Heart right ventricle (tissue), 16 donors: ENCODE measurements at places on chromosomes 3 and 15.

DNA sequence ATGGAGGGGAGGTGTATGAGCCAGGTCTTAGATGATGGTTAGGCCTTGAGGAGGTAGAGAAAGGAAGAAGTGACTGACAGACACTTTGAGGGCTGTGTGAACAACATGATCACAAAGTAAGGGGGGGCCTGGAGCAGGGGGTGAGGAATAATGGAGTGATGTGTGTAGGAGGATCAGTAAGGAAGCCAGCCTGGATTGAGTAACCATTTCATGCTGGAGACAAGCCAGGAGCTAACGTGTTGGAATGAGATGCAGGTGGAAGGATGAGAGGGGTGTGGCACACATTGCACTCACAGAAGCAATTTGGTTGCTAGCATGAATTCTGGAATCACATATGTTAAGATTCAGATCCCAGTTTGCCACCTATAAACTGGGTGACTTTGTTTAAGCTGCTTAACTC is 65.5 kb downstream of the BBX start:
- DNase-seq = no peak

DNA sequence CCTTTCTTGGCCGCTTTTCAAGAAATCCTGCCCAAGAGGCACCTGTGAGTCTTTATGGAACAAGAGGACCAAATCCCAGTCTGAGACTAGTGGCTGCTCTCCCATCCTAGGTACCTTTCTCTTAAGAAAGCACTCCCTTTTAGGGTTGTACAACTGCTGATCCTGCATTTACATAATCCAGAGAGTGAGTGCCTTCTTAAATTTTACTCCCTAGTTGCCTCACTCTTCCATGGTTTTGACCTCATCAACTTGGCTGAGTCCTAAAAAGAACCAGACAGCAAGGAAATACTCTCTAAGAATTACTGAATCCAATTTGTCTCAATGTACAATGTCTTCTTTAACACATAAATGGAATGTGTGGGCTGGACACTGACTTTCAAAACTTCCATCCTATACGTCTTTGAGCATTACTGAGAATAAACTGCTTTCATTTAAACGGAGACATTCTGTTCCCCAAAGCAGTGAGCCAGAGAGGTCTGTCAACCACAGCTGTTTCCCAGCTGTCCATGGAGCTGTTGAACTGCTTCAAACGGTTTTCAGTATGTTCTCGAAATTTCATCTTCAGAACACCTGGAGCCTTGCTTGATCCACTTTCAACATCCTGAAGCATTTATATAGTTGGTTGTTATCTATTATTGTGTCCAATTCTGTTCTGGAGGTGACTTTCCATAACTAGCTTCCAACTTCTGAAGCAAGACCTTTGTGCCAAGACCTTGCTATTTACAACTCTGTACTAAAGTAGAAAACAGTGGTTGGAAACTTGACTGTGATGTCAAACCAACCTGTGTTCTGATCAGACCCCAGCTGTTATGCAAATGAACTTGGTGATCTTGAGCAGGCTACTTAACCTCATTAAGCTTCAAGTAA is 179.1 kb downstream of the SLC9A9 start:
- no peak for DNase-seq

DNA sequence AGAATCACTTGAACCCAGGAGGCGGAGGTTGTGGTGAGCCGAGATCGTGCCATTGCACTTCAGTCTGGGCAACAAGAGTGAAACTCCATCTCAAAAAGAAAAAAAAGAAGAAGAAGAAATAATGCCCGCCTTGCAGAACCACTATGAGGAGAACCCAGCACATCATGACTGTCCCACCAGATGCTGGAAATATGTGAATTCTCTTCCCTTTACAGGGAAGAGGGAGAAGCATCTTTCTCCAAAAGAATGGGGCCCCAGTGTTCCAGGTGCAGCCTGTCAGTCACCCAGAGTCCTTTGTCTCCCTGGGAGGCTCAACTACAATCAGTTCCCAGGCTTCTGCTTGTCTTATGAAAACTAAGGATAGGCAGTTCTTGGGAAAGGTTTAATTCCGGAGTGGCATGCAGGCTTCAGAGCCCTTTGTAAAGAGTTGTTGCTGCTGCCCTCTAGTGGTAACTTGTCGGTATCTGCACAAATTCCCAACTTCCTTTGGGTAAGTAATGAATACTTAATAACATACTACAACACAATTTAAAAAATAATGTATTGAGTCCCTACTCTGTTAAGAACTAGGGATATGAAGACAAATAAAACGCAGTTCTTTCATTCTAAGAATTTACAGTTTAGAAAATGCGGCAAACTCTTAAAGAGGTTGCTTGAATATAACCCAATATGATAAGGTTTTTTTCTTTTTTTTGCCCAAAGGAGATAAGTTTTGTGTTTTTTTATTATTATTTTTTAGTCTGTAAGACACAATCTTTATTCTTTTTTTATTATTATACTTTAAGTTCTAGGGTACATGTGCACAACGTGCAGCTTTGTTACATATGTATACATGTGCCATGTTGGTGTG is 18.6 kb upstream of the TICRR start:
- no peak for DNase-seq

DNA sequence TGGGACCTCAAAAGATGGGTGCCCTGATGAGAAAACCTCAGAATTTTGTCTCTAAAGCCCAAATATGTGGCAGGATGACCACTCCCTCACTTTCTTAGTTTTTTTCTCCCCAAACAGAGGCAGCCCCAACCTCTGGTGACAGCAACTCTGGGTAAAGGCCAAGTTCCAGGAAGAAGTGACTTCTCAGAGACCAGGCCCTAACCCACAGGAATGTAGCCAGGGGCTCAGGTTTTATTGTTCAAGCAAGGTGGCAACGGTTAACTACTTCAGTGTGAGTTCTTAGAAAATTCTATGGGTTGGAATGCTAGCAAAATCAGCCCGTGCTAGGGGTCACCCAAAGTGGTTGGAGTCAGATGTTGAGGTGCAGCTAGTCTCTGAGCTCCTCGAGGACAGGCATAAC is 5.1 kb upstream of the DNAJA4 start:
- DNase-seq = no peak

GRCh38 chr3:128463771-128464170 is 2.9 kb downstream of the DNAJB8 start:
- DNase-seq = no peak

DNA sequence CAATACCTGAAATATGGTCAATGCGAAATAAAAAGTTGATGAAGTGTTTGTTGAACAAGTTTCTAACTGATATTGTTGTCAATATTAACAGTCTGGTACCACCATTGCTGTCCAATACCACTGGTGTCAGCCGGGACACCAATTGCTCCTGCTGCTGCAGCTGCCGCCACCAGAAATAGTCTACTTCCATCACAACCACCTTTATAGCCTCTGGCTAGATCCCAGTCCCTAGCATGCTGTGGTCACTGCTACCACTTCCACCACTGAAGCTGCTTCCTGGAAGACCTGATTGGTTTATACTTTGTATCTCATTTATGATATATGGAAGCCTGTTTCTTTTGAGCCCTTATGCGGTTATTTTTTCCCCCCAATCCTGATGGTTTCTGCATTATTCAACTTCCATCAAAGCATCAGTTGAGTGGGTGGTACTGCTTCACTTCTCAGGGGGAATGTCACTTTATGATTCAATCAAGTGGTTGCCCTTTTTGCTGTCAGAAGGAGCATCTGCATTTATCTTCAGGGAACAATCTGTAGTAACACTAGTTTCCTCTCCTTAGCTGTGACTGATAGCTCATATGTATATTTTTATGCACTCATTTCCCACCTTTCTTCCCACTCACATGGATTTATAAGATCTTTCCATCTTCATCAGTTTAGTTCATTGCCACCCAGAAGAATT is 11.7 kb downstream of the LNP1 start:
- DNase-seq = no peak

DNA sequence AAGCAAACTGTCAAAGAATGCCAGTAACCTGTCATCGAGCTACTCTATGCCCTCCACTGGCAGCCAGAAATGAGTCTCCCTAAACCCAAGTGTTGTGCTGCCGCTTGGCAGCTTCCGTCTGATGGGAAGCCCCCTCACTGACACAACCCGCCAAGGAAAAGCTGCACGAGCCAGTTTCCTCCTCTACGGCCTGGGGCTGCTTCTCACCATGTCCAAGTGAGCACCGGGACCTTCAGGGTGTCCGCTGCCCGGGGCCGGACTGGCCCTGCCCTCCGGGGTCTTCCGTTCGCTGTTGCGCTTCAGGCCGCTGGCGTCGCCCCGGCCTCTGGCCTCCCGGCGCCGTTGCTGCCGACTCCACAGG is 490 bp downstream of the TOMM70 start:
- peak; percentile 18 for DNase-seq

GRCh38 chr3:177852001-177852807 is 654.9 kb upstream of the TBL1XR1 start:
- no peak for DNase-seq

DNA sequence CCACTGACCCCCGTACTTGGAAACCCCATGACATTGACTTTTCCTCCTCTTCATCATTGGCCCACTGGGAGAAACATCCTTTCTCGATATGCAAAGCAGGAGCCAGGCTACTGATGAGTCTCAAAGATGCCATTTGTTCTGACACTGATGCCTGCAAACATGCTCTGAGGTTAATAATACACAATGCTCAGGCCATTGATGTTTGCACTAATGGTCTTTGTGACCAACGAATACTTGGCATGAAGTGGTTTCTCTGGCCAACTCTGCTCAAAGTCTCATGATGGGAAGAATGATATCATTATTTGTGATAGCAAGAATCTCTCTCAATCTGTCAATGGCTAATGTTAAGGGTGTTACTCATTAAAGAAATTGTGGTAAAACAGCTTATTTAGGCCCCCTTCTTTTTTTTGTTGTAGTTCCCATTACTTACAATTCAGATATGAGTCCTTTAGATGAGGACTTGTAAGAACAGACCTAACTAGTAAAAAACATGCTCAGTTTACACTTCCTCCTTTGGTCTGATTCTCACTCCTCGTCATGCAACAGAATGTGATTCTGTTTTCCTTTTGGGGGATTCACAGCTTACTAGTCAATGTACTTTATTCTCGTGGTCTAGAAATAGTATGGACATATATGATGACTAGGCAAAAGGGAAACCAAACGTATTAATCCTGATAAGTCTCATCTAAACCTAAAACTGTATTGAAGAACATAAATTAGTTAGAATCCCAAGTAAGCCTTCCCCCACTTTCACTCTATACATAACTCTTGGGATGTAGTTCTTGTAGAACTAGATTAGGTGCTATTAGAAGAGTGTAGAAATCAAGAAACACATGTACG is 488.8 kb upstream of the DPPA4 start:
- DNase-seq = no peak

GRCh38 chr3:22907161-22907780 is 295.9 kb upstream of the UBE2E2 start:
- DNase-seq = no peak

DNA sequence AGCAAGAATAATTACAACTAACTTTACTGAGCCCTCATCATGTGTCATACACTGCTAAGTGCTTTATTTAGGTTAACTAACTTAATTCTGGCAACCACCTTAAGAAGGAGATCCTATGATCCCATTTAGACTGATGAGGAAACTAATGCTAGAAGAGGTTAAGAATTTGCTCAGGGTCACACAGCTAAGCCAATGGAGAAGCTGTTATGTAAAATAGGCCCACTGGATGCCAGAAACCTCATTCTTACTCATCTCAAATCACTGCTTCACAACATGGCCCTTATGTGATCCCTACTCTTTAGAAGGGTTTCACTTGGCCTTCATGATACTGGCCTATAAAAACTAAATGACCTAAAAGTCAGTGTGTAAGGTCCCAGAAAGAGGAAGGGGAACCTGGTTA is 41.2 kb downstream of the IMPG2 start:
- no peak for DNase-seq

DNA sequence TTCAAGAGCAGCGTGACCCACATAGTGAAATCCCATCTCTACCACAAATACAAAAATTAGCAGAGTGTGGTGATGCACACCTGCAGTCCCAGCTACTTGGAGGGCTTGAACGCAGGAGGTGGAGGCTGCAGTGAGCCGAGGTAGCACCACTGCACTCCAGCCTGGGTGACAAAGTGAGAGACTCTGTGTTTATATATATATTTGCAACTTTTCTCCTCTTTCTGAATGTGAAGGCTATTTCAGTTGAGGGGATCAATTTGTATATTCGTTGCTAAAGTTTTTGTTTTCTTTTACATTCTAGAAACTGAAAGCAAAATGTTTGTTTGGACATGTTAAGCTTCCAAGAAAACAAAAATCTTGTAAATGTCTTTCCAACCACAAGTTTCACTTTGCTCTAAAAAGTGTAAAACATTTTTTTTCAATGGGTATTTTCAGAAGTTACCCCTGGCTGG is 29.8 kb upstream of the FAM98B start:
- no peak for DNase-seq

DNA sequence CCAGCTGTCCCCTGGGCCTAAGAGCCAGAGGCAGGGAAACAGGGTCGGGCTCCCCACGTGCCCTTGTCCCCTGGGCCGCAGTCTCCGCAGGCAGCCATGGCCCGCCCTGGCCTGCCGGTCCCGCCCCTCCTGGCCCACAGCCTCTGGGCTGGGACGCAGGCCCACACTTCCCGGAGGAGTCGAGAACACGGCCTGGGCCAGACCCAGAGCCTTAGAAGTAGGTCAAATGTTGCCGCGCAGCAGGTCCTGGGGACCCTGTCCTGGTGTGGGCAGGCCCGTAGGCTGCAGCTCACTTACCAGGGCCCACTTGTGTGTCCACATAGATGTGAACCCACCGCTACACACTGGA is 4.3 kb upstream of the MYL3 start:
- DNase-seq = peak; percentile 88

DNA sequence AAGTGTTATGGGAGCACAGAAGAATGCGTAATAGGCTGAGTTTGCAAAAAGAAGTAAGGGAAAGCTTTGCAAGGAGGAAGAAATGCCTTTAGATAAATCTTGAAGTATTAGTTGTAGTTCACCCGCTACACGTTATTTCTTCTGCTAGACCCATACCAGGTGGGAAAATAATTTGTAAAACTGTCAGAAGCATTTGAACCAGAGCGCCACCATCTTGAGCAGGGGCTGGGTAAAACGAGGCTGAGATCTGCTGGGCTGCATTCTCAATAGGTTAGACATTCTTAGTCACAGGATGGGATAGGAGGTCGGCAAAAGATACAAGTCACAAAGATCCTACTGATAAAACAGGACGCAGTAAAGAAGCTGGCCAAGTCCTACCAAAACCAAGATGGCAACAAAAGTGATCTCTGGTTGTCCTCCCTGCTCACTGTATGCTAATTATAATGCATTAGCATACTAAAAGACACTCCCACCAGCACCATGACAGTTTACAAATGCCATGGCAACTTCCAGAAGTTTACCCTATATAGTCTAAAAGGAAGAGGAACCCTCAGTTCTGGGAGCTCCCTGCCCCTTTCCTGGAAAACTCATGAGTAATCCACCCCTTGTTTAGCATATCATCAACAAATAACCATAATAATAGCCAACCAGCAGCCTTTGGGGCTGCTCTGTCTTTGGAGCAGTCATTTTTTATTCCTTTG is 50.0 kb upstream of the ZNF280D start:
- DNase-seq = no peak

- no peak for DNase-seq
Observed at GRCh38 chr3:37984051-37984450, 6.5 kb upstream of the VILL start.

DNA sequence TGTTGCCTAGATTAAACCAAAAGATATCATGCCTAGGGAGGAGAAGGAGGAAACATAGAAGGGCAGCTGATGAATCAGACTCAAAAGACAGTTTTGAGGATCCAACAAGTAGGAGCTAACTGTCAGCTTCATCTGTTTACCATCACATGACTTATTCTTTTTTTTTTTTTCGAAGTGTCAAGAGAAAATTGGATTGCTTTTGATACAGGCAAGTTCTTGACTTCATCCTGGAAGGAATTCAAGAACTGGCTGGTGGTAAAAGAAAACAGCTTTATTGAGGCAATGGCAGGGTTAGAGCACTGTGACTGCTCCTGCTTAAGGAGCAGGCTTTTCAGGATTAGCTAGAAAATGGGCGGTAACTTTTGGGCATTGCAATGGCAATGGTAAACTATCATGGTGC is 227.5 kb upstream of the KCNMB2 start:
- DNase-seq = no peak
